Fibroblast of mammary gland (primary cell): ENCODE measurements at places on chromosomes 2 and 18.

GRCh38 chr2:84970868-84971509 lies at the start of gene KCMF1:
Gene KCMF1, plus strand, starts transcription at chr2:84971161. Its CDS starts 291 bp downstream, at chr2:84971452.
- DNase-seq = peak; percentile 64

GRCh38 chr18:77077401-77077800 lies 55.2 kb downstream of the MBP start:
- no peak for DNase-seq

DNA sequence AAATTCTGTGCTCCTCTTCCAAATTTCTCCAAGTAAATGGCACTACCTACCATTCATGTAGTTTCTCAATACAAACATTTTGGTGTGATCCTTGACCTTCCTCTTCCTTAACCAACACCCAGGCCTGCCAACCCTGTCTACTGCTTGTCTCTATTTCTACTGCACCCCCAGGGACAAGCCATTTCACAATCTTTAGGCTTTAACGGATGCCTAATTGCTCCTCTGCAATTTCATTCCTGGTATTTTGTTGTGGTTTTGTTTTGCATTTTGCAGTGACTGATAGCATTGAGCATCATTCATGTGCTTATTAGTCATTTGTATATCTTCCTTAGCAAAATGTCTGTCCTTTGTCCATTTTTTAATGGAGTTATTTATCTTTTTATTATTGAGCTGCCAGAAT lies 10.0 kb downstream of the FAP start:
- DNase-seq = peak; percentile 92

- peak; percentile 69 for DNase-seq
Measured at GRCh38 chr18:54127759-54128378, 96.6 kb downstream of the MBD2 start.

- DNase-seq = peak; percentile 99
Measured at GRCh38 chr18:74951165-74951760, 257.7 kb downstream of the PTGR3 start.

DNA sequence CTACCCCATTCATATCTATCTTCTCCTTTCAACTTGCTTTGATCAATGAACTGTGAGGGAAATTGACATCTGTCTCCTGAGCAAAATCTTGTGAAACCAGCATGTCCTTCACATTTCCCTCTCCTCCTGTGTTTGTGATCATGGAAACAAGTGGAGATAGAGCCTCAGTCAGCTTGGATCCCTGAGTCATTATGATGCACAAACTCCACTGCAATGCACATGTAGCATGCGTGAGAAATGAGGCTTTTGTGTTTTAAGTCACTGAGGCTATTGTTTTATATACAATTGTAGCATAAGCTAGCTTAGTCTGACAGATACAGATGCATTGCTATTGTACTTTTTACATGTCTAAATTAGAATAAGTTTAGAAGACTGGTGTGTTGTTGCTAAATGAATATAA lies 85.2 kb upstream of the HNMT start:
- DNase-seq = peak; percentile 9

DNA sequence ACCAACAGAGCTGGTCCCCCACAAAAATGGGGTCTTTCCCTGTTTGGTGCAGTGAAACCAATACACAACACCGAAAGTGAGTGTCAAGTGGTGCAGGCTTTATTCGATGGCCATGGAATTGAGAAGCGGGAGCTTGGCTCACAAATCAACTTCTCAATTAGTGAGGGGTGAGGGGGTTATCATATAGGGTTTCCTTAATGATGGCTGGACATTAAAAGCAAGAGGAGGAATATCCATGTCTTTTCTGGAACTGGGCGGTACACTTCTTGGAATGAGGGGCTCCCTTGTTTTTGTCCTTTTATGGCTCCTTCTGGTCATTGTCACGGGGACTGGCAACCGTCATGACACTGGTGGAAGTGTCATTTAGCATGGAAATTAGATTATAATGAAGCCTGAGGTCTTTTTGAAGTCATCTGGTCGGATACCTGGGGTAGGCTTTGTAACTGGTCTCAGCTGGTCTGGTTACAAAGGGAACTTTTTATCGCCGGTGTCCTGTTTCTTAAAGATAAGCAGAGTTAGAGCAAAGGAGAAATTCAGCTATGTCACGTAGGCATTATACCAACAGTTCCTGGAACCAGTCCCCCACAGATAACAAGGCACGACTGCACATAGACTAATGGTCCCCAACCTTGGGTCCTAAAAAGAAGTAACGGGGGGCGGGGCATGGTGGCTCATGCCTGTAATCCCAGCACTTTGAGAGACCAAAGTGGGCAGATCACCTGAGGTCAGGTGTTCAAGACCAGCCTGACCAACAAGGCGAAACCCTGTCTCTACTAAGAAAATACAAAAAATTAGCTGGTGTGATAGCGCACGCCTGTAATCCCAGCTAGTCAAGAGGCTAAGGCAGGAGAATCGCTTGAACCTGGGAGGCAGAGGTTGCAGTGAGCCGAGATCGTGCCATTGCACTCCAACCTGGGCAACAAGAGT lies 93.5 kb upstream of the NDUFV2 start:
- no peak for DNase-seq

GRCh38 chr2:38376346-38377049 lies 575 bp downstream of the ATL2 start:
- DNase-seq = peak; percentile 68

DNA sequence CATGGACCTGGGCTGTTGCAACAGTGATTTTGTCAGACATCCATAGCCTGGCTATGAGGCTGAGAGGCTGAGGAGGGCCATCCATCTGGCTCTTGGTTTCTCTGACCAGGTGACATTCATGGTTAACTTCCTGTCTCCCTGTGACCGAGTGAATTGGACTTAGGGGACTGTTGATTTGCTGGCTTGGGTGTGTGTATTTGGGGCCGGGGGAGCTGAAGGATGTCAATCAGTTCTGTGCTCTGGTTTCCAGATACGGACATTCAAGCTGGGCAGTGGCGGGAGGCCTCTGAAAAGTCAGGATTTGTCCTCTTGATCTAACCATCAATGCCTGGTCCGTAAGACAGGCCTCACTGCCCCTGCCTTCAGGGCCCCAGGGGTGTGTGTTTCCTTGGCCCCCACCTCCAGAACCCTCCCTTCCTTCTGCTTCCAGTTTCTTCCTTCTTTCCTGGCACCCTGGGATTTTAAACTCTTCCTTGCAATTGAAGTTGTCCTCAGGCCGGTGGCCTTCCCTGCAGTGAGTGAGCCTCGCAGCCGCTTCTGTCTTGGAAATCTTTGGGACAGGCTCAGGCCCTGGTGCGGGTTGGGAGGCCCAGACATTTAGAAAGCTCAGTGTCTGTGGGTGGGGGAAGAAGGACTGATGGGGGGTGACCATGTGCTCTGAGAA lies 54.7 kb upstream of the HAAO start:
- no peak for DNase-seq

DNA sequence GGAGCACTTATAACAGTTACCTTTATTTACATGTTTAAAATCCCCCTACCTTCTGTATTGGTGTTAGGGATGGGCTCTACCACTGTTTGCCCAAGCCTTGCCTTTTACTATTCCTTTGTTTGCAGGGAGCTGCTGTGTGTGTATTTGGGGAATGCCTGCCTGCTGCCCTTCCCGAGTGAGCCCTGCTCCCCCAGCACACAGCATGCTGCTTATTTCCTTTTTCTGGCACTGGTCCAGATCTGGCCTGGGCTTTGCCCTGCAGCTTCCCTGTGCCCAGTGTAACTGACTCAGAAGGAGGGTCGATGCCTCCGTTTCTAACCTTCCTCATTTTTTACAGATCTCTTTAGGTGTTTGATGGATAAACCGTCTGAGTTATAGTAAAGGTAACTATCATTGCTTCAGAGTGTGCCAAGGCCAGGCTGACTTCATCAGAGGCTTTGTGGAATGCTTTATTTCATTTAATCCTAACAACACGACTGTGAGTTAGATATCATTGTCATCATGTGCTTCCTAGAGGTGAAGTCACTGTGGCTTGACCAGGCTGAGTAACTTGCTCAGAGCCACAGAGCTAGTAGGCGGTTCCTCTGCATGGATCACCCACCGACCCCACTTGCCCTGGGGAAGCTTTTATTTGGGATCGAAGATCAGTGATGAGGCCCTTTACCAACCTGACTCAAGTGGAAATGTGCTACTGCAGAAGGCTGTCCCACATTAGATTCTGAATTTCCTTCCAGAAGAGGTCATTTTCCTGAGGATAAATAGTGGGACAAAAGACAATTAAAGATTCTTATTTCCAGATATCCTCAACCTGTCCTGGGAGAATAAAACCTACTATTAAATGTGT lies 238.8 kb downstream of the ZNF407 start:
- DNase-seq = peak; percentile 45

GRCh38 chr2:213723707-213724106 lies 439.4 kb downstream of the SPAG16 start:
- no peak for DNase-seq
